ENCODE measurements at places on chromosomes 12 and 14.

DNA sequence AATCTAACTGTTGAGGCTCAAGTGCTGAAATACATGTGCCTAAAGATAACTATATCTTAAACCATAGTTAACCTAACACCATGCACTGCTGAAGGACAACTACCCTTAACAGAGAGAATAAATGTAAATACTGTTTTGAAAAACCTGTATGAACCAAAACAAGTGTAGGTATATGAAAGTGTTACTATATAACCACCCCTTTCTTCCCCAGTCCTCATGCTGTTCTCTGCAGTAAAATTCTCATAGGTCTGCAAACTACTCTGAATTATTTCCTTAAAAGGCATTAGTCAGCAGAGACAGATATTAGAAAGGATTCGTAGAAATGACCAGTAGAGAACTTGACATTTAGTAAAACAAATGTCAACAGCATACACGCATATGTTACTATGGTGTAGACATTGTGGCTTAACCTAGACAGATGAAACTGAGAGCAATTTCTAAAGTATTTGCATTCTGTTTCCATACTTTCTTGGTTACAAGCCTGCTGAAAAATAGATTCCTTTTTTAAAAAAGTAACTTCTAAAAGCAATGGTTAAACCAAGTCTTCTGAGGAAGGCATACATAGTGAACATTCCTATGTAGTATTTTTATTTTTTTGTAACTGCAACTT is 13.9 kb downstream of the CSRP2 start:
- no peak for DNase-seq

DNA sequence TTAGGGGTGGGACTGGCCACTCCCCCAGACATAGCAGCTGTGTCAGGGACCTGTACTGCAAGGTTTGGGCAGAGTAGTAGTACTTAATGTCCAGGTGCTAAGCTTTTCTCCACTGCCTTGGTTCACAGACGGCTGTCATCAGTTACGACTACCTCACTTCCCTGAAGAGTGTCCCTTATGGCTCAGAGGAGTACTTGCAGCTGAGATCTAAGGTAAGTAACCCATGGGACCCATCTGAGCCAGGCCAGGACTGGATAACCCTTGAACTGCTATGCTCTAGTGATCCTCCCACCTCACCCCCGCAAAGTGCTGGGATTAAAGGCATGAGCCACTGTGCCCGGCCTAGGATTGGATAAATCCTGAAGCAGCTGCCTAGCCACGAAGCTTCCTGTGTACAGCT is 22.4 kb downstream of the ADCK1 start:
- no peak for DNase-seq

DNA sequence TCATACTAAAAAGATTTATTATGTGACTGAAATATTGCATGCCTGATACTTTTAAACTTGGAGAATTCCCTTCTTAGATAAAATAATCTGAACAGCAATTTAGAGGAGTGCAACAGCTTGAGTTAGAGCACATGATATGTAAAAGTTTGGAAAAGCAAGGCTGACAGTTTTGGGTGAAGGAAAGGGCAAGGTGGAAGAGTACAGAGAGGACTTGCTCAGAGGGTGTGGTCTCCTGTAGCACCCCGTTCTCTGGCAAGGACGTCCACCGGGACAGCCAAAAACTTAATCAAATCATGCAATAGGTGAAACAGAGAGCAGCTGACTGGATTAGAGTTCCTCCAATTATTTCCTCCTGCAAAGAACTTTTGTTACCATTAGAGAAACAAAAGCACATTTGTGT is 65.2 kb upstream of the PDZRN4 start:
- no peak for DNase-seq

- DNase-seq, result no peak
Observed at GRCh38 chr12:116265351-116266147, 11.9 kb downstream of the MED13L start.

DNA sequence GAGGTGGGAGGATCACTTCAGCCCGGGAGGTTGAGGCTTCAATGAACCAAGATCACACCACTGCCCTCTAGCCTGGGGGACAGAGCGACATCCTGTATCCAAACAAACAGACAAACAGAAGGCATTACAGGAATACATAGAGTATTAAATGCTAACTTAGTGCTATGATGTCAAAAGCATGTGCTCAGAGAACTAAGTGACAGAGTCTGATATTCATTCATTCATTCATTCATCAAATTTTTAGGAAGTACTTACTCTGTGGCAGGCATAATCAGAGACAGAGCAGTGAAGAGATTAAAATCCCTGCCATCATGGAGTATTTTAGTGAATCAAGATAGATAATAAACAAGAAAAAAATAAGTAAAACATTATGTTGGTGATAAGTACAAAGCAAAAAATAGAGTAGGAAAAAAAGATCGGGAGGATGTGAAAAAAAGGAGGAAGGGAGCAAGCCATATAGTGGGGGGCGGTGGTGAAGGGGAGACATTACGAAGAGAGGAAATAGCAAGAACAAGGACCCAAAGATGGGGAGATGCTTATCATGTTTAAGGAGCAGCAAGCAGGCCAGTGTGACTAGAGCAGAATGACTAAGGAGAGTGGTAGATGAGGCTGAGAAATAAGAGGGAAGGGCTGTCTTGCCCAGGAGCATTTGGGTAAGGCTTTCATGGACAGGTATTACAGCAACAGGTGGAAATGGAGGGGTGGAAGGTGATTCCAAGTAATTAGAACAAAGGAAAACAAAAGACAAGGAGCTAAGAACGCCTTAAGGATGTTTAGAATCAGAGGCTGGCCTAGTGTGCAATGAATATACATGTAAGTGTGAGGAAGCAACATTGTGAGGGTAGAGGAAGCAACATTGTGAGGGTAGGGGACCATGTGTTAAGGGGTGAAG is 2.8 kb downstream of the MAP4K5 start:
- no peak for DNase-seq

DNA sequence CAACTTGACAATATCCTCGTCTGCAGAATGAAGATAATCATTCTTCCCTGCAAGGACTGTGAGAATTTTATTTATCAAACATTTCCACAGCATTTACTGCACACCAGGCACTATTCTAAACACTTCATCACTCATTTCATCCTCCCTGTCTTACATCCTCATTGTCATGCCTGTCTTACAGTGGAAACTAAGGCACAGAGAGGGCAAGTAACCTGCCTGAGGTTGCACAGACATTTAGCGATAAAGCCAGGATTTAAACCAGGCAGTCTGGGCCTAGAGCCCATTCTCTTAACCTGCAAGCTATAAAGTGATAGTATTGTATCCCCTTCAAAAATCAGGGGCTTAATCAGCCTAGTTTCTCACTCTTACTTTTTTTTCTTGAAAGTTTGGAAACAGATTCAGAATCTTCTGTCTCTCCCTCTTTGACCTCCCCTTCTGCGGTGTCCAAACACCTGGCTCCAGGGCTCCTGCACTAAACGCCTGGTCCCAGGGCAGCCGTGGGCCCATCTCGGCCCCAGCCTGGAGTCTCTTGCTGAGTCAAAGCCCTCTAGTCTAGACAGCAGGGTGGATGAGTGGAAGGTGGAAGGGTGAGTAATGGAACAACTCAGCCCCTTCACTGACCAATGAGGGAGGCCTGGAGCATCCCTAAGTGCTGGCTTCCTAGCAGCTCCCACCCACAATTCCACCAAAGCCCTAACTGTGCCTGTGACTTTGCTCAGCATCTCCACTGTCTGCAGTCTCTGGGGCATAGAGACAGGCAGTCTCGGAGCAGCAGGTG is 12.5 kb downstream of the ISM2 start:
- DNase-seq, result no peak
